ENCODE measurements at places on chromosomes 5 and 9.

- peak; percentile 17 for DNase-seq
Measured at GRCh38 chr5:448061-448765, 5.2 kb downstream of the EXOC3 start.

DNA sequence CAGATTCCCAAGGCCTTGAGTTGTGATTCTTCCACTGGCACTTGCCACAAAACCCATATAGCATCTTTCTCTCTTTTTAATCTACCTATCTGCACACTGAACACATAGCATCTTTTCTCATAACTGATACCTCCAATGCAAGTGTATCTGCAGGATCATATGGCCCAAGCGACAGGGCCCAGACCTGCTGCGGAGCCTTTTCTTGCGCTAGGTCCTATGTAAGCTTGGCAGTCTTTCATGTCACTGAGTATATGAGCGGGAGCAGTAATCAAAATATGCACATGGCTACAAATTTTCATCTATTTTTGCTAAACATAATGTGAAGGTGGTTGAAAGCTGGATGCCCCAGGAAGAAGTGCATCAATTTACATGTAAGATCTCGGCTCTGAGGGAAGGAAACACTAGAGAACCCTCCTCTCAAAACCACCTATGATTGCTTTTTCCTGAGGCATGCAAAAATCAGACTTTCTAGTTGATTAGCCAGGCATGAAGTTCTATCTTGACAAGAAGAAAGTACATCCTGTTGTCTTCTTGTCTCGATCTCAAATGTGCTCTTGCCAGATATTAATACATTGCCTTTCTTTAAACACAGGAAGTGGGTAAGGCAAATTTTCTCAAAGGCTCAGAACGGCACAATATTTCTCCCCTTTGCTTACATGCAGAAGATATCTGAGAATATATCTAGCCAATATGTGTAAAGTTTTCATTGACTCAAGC is 26.9 kb upstream of the CEMIP2 start:
- peak; percentile 75 for DNase-seq

- no peak for DNase-seq
Measured at GRCh38 chr9:32253731-32254130, 130.7 kb upstream of the ACO1 start.

DNA sequence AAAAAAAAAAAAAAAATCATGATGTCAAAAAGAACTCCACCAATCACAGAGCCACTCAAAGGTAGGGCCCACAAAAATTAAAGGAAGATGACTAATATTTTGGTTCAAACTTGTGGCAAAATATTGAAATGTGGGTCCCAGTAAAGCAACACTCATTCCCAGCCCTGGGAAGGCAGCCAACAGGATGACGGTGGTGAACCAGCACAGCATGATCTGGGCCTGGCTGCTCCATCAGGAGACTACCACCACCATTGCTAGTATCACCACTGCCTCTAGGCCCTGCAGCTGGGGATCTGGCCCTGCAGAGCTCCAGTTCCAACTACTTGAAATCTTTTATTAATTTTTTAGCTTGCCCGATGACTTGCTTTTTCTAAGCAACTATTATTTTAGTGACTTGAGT is 206.8 kb upstream of the ITGA1 start:
- no peak for DNase-seq

DNA sequence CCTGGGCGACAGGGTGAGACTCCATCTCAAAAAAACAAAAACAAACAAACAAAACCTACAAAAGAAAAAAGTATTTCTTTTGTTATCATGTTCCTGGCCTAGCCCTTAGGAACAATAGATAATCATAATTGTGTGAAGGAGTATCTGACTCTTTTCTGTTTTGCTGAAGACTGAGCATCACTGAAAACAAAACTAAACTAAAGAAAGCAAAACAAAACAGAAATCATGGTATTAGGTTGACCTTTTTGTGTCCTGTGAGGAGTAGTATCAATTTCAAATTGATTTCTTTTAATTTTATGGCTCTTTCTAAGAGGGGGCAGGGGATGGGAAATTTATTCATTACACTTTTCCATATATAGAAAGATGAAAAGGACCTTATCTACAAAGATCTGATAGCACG is 246.0 kb downstream of the YTHDC2 start:
- no peak for DNase-seq

DNA sequence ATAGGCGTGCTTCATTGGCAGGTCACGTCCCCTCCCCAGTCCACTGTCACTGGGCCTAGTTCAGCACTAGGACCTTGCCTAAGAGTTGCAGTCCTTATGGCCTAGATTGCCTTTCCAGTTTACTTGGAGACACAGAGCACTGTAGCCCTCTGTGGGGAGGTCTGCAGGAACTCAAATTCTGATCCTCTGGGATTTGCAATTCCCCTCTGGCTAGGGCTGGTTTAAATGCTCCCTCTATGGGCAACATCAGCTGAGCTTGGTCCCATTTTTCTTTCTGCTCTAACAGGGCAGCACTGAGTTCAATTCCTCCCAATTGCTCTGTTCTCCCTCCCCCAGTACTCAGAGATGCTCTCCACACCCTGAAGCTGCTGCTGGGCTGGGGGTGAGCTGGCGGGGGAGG is 358.2 kb downstream of the HTR1A start:
- no peak for DNase-seq

GRCh38 chr5:176886336-176887251 is 12.6 kb downstream of the HK3 start:
- DNase-seq, result no peak

GRCh38 chr5:14510156-14510734 is 71.3 kb upstream of the OTULINL start:
- no peak for DNase-seq

DNA sequence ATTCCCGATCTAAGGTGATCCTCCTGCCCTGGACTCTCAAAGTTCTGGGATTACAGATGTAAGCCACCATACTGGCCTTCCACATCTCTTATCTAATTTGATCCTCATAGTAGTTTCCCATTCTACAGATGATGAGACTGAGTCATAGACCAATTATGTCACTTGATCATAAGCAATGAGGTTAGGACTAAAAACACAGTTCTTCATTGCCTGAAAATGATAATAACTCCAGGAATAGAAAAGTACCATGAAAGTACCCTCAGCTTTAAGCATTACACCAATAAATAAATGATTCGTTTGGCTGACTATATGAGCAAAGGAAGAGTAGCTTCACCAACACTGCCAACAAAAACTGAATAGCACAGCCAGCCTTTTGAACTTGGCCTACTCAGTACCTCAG is 389.5 kb downstream of the ACTL7B start:
- DNase-seq, result no peak

- no peak for DNase-seq
Measured at GRCh38 chr5:153534102-153534501, 43.6 kb downstream of the GRIA1 start.

DNA sequence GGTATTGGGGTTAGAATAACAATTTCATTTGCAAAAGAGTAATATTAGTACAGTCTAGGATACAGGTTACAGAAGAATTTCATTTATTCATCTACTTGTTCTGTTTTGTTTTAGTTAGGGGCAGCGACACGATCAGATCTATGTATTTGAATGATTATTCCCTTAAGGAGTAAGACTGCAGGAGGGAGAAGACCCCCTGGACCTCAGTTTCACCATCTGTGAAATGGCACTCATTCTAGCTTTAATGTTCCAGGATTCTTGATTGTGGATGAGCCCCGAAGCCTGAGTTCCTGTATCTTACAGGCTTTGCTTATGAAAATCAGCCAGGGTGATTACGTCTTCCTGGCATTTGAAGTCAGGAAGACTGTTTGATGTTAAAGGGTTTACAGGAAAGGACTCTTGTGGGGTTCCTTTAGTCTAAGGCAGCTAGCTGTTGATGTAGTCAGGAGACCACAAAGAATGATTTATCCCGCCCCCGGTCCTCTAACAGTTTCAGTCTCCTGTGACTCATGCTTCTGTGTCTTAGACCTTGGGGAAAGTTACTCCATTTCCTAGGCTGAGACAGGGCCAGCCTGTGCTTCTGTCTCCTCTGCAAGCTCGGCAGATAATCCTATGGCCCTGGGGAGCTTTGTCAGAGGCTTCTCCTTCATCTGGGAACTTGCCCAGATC is 11.5 kb downstream of the SMIM3 start:
- peak; percentile 72 for DNase-seq

- DNase-seq, result no peak
Measured at GRCh38 chr5:81817086-81817485, 66.2 kb upstream of the SSBP2 start.

DNA sequence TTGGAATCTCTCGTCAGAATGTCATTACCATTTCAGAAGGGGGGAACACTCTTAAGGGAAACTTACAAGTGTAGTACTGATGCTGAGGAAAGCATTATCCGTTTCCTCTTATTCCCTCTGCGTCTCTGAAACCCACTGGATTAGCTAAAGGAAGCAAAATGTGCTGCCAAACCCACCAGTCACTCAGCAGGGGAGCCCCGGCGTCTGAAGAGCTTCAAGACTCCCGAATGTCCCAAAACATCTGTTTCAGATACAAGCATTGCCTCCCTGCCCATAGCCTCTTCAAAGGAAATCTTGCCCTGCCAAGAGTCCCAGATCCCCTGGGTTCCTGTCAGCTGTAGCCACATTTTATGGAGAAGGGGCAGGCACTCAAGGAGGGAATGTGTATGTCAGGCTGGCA is 1.0 kb upstream of the HCN1 start:
- DNase-seq, result no peak

DNA sequence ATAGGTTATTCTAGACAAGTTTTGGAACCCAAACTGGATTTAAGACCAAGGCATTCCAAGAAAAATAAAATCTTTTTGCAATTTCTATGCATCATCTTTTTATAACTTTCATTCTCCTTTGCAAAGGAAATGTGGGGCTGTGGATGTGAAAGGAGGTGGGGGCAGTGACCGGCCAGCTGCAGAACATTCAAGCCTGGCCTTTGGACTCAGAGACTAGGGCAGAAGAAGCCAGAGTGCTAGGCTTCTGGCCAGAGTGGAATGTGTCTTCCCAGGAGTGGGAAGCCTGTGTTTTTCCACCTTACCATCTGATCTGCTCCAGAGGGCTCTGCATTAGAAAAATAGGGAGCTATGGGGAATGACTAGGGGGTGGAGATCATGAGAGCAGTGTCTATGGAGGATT is 148.5 kb downstream of the C9orf152 start:
- no peak for DNase-seq

DNA sequence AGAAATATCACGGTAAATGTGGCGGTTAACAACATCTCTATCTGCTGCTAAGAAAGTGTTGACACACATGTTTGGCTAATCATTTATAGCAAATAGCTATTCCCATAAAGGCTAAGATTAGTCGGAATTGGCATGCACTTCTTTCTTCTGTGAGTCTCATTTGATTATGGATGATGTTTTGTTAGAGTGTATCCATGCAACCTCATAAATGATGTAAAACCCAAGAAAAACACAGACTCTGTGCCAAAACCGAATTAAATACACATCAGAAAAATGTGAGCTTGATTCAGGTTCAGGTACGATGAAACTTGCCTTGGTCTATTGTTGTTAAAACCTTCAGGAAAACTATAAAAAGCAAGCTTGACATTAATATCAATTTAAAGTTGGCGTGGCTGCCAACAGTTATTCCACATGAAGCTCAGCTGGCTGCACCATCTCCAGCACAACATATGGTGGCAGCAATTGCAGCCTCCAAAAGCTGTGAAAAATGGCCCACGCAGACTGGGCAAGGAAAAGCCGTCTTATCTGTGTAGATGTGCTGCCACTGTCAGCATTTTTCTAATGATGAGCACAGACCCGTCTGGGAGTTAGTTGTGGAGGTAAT is 41.1 kb upstream of the ICE1 start:
- no peak for DNase-seq

GRCh38 chr5:159663986-159664385 is 252.3 kb upstream of the ADRA1B start:
- DNase-seq, result no peak
